ENCODE measurements at places on chromosomes 7 and 10.

DNA sequence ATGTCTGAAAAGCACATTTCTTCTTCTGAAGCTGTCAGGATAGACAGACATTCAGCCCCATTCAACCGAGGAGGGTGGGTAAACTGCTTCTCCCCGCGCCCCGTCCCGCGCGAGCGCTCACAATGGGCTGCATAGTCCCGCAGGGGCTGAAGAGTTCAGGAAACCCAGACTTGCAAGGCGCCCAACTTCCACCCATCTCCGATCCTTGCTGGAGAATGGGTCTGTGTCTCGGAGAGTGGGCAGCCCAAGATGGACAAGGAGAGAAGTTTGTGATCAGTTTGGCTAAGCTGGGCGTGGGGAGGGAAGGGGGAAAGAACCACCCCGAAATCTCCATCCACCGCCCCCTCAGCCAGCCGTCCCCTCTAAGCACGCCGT lies 686 bp downstream of the AASS start:
- no peak for DNase-seq

- no peak for DNase-seq
Measured at GRCh38 chr7:47423196-47423595, 158.7 kb downstream of the TNS3 start.

GRCh38 chr7:147547252-147547897 lies 1043.2 kb upstream of the C7orf33 start:
- DNase-seq = no peak

- no peak for DNase-seq
Measured at GRCh38 chr10:28970231-28970630, 292.9 kb downstream of the BAMBI start.

DNA sequence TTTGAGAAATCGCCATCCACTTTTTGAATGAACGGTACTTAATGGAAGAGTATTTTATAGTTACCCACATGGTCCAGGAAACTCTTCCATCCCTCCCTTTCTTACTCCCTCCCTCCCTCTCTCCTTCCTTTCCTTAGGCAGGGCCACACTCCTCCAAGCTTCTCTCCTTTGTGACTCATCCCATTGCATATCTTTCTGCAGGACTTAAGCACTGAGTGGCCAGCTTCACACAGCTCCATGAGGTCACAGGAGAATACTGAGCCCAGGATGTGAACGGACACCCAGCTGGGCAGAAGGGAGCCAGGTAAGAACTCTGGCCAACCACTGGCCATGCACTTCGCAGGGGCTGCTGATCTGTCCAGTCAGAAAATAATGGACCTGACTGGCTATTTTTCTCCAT lies 189.7 kb upstream of the ADCY1 start:
- DNase-seq = no peak

- peak; percentile 11 for DNase-seq
Measured at GRCh38 chr10:34966451-34966850, 123.7 kb downstream of the CUL2 start.

DNA sequence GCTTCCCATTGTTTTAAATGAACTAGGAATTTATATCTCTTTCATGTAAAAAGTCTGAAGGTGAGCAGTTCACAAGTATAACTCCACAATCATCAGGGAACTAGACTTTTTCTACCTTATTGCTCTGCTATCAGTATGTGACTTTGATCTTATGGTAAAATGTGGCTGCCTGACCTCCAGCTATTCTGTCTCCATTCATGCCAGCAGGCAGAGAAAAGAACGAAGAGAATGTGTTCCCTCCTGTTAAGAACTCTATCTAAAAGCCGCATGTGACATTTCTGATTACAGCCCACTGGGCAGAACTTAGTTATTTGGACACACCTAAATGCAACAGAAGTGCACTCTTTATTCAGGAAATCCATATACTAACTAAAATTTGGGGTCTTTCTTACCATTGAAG lies 102.8 kb upstream of the MBL2 start:
- no peak for DNase-seq

- no peak for DNase-seq
Measured at GRCh38 chr10:3652886-3653285, 132.1 kb downstream of the KLF6 start.

- no peak for DNase-seq
Measured at GRCh38 chr7:141976524-141977245, 3.1 kb upstream of the TAS2R38 start.

DNA sequence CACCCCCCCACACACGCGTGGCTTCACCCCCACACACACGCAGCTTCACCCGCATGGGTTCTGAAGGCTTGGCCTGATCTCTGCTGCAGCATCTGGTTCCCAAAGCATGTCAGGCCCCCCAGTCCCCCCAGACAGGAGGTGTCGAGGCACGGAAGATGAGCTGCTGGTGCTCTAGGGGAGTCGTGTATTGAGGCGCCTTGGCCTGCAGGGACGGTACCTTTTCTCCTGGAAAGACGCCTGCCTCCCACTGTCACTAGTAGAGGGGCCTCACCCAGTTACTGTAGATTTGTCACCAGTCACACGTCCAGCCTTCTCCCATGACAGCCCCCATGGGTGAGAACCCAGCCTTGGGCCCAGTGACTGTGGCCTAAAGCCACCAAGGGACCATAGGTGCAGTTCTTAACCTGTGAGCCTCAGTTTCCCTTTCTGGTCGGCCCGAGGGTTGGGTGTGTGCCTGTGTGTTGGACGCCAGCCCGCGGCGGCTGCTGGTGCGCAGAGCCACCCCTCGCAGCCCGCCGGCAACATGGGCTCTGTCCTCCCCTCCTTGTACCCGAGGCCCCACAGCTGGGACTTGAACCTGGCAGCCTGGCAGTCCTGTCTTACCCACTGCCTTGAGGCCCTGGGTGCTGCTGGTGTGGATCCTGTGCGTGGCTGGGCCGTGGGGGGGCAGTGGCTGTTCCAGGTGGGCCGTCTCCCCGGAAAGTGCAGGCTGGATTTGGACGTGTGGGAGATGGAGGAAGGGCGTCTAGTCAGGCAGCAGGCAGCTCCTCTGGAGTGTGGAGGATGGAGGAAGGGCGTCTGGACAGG lies 81.7 kb downstream of the NKX6-2 start:
- DNase-seq = no peak

DNA sequence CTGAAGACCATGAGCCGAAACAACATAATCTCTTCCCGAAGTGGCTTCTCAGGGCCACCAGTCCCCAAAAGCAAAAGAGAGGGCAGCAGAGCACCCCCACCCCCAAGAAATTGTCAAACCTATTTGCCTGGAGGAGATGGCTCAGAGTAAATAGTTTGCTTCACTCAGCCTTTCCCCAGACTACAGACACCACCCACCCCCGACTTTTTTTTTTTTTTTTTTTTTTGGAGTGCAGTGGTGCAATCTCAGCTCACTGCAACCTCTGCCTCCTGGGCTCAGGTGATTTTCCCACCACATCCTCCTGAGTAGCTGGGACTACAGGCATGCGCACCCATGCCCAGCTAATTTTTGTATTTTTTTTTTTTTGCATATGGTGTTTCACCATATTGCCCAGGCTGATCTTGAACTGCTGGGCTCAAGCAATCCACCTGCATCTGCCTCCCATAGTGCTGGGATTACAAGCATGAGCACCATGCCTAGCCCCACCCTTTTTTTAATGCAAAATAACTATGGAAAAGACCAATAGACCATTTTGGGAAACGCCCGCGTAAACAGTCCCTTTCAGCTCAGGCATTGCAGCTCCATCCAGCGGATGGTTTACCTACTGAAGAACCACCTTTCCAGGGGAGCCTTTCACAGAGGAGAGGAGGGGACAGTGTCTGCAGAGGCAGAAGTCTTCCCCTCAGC lies 9.7 kb downstream of the ZMIZ1 start:
- no peak for DNase-seq

DNA sequence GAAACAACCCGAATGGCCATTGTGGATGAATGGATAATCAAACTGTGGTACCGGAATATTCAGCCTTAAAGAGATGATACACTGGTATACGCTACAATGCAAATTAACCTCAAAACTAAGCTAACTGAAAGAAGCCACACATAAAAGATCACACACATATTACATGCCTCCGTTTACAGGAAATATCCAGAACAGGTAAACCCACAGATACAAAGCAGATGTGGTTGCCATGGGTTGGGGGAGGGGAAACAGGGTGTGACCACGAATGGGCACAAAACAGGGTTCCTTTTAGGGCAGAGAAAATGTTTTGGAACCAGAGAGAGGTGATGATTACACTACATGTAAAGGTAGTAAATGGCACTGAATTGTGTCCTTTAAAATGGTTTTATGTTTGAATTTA lies 16.6 kb downstream of the ESYT2 start:
- DNase-seq = no peak

- DNase-seq = no peak
Measured at GRCh38 chr10:88237896-88238614, 345.1 kb downstream of the RNLS start.

DNA sequence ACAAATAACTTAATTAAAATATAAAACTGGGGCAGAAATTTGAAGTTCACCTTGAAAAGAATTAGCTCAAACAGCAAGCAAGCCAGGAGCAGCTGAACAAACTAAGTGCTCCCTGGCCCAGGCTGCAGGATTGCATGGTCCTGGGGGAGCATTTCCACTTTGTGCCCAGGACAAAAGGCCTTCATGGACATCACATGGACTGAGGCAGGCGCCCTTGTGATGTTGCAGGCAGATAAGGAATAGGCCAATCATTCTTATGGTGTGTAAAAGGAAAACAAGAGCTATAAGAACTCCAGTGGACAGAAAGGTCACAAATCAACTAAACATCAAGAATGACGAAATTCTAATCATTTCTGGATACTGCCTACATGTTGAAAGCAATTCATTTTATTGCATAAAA lies 17.5 kb upstream of the TECTB start:
- no peak for DNase-seq

- DNase-seq = no peak
Measured at GRCh38 chr10:122276611-122277208, 5.6 kb downstream of the BTBD16 start.

GRCh38 chr7:69677881-69678493 lies 79.7 kb downstream of the AUTS2 start:
- DNase-seq = no peak

DNA sequence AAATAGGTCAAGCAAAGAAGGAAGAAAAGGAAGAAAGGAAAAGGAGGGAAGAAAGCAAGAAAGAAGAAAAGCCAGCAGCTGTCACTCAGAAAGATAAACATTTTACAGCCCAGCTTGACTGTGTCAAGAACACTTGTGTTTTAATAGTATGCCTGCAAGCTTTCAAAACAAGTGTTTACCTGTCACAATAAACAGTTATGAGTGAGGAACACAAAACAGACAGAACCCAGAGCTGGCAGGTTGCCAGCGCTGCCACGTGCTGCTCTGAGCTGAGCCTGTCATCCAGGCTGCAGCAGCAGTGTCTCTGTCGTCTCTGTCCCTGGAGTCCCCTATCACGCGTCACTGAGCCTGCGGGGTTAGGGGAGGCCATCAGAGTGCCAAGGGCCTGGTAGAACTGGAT lies 827.6 kb upstream of the AUTS2 start:
- no peak for DNase-seq

DNA sequence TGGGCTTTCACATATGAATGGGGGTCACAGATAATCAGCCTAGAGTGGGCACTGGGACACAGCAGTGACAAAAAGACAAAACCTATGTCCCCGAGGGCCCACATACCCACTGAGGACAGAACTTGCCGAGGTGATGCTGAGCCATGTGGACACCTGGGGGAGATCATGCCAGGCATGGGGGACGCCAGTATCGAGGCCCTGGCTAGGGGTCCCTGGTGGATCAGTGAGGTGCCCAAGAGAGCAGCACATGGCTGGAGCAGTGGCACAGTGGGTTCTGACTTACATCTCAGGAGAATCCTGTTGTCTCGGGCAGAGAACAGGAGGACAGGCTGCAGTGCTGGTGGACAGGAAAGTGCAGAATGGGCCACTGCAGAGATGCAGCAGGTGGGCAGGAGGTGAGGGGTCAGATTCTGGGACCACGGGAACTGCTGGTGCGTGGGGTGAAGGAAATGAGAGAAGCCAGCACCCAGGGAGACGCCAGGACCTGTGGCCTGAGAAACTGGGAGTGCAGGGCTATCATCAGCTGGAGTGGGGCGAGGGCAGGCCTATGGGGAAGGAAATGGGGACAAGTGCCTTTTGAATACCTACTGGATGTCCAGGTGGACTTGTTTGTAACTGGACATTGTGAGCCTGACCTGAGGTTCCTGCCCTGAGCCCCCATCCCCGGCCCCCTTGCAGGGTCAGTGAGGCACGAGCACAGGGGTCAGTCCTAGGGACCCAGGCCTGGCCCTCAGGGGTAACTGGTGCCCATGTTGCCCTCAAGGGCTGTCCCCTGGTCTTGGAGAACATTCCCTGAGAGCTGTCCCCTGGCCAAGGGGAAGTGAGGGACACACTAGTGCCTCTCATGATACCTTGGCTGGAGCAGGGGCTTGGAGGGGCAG lies 91.2 kb upstream of the RET start:
- no peak for DNase-seq

- no peak for DNase-seq
Measured at GRCh38 chr7:127504715-127505114, 80.7 kb downstream of the GCC1 start.

- no peak for DNase-seq
Measured at GRCh38 chr7:123637878-123638277, 17.8 kb upstream of the LMOD2 start.

DNA sequence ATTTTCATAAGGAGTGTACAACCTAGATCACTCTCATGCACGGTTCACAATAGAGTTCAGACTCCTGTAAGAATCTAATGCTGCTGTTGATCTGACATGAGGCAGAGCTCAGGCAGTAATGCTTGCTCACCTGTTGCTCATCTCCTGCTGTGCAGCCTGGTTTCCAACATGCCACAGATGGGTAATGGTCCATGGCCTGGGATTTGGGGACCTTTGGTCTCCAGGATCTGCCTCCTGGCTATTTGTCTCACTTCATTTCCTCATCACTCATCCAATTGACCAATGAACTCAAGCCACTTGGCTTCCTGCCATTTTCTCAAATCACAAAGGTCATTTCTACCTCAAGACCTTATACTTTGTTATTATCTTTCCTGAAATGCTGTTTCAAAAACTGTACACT lies 786.1 kb downstream of the ANKRD7 start:
- no peak for DNase-seq

GRCh38 chr10:132487241-132488135 lies 50.1 kb upstream of the INPP5A start:
- DNase-seq = no peak

DNA sequence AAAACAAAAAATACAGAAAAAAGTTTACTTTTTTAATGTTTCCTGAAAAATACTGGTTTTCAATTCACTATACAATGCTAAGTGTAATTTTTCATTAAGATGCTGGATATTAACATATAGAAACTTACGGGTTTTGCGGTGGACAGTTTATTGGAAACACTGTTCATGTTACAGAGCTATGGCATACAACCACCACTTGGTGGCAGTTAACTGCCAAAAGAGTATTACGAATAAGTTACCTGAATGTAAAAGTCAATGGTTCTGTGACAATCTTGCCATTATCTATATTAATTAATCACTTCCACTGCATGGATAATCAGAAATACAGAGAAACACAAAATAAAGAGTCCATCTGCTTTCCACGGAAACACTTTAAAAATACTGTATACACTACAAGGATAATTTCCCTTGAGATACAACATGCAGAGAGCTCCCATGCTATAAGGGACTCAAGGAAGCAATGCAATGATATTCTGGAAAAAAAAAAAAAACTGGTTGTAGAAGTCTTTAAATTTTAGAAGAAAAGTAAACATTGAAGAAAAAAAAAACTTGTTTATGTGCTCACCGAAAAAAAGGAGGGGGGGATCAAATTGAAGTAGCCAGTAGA lies 97.0 kb downstream of the TPK1 start:
- no peak for DNase-seq

- DNase-seq = no peak
Measured at GRCh38 chr7:27176962-27177794, 3.1 kb upstream of the HOXA10 start.

- no peak for DNase-seq
Measured at GRCh38 chr10:49678827-49679479, 498 bp upstream of the C10orf53 start.

Data from fibroblast of skin of left biceps (primary cell).